ENCODE measurements at places on chromosomes 16 and 17.

GRCh38 chr16:65967376-65967775, 399.1 kb upstream of the CDH5 start:
- peak; percentile 63 for DNase-seq

GRCh38 chr17:4666296-4666695, 24.8 kb upstream of the ALOX15 start:
- no peak for DNase-seq

- DNase-seq = no peak
Measured at GRCh38 chr17:77962348-77962747, 3.8 kb downstream of the TNRC6C start.

DNA sequence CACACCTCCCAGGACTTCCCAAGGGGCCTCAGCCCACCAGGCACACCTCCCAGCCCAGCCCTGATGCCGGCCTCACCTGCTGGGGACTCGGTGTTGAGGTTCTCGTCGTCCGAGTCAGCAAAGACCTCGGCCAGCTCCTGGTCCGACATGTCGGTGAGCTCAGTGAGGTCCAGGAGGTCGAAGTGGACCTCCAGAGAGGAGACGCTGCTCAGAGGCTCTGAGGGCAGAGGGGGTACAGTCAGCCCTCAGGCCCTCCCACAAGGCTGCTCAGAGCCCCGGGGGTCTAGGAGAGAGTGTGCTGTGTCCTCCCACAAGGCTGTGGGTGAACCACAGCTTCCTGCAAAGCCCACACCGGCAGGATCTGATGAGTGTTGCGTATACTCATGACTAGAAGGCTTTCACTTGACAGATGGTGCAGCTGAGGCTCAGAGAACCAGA, 10.5 kb downstream of the DBNDD1 start:
- no peak for DNase-seq

GRCh38 chr16:85461814-85462713, 151.1 kb upstream of the GSE1 start:
- peak; percentile 39 for DNase-seq

DNA sequence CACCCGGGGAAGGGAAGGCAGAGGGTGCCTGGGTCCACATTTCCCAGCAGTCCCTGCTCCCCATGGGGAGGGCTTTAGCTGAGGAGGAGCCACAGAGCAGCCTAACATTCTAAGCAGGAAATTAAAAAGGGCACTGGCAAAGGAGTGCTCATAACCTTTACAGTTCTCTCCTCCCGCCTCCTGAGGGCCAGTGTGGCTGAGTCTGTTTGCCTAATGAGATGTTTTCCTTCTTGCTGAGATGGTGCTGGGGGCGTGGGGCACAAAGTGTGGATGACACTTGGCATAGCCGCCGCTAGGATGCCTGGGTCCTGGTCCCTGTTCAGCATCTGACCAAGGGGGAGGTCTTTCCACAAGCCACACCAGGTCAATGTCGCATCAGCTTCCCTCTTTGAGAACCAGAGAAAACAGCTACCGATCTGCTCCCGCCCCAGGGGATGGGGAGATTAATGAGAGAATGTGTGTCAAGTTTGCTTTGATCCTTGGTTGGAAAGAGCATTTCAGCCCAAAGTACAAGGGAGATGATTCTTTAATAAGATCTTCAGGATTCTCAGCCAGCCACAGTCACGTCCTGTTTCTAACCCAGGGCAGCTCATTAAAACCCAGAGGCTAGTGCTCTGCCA, 5.8 kb downstream of the KIF18B start:
- DNase-seq = no peak

DNA sequence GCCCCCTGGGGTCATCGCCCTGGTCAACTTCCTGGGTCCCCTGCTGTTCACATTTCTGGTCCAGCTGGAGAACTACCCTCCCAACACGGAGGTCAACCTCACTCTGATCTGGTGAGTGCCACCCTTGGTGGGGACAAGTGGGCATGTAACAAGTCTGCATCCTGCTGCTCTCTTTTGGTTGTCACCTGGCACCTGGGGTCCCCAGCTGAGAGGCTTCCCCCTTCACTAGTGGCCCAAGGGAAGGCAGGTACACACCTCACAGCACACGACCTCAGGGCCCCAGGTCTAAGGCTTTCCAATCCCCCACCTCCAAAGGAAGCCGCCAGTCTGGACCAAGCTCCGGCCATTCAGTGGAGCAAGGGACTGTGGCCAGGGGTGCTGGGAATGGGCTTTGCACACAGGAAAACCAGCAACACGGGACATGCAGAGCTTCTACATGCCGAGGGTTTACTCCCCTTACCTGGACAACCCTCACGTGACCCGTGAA, 4.4 kb downstream of the TMC8 start:
- DNase-seq = no peak

GRCh38 chr16:57679016-57679415, 10.9 kb downstream of the ADGRG3 start:
- DNase-seq = no peak

- DNase-seq = no peak
Measured at GRCh38 chr16:27849621-27850020, 213.9 kb downstream of the GSG1L start.

- DNase-seq = peak; percentile 80
Measured at GRCh38 chr17:47286198-47286914, 32.7 kb downstream of the ITGB3 start.

DNA sequence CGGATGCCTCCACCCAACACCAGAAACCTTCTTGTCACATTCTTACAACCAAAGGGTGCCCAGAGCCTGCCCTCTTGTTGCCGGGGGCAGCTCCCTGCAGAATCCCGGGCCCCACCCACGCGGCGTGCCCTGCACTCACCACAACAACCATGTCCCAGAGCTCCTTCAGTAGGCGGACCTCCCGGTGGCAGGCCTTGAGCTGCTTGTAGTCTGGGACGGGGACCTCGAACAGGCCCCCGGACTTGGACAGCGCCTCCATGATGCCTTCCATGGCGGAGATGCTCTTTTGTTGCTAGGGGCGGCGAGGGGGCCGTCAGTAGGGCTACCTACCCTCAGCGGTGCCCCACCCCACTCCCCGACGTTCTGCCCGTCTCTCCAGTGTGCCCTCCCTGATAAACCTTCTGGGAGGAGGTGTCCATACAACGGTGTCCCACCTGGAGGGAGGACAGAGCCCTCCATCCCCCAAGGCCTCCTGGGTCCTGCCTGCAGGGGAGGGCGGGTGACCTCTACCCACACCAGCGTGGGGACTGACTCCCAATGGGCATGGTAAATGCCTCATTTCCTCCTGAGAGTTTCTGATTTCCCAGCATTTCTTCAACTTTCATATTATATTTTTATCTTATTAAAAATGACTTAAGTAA, 52.2 kb downstream of the DNAH17 start:
- DNase-seq = no peak

DNA sequence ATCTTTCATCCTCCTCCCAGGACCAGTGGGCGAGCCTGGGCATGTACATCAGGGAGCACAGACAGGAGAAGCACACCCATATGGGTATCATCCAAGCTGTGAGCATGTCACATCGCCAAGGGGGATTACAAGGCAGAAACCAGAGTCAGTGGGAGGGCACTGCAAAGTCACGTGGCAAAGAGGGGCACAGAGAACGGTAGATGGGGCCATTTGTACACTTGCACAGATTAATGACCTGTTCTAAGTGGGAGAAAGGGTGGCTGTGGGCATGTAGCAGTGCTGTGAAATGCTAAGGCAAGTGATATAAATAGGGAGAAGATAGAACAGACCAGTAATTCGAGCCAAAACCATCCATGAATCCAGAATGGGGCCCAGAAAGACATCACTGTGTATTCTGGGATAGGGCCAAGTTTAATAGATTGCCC, 265.0 kb downstream of the CPPED1 start:
- DNase-seq = peak; percentile 39

DNA sequence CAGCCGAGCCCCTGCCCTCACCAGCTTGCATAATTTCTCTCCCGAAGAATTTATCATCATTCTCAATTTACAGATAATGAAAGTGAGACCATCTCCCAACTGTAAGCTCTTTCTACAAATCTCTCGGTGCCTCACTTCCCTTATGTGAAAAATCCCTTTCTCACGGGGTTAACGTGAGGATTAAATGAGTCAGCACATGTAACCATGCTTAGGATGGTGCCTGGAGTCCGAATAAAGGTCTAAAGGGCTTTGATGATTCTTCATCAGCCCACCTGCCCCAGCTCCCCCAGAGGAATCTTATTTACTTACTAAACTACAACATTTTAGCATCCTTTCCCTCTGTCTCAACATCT, 24.8 kb upstream of the PIK3R6 start:
- no peak for DNase-seq

DNA sequence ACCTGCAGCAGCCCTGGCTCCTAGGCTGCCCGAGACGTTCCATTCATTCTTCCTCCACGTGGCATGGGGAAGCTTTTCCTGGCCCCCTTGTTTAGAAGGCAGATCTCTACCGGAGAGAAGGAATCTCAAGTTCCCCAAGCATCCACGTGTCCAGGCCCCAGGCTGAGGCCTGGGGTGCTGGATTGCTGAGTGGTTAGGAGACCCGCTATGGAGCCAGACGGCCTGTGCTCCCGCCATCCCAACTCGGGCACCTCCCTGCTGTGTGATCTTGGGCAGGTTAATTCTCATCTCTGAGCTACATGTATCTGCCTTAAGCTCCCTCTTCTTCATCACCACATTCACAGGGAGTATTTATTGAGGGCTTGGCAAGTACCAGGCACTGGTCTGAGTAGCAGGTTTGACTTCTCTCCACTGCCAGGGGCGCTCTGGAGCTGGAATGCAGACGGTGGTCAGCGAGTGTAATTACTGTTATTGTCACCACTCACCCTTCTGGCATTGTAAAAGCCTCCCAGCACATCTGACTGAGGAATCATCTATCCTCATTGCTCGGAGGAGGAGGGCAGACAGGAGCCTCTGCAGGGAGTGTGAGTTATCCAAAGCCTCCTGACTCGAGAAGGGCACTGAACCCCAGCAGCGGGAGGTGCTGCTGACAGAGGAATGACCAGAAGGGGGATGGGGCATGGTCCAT, 1.1 kb upstream of the ADGRG1 start:
- peak; percentile 77 for DNase-seq

DNA sequence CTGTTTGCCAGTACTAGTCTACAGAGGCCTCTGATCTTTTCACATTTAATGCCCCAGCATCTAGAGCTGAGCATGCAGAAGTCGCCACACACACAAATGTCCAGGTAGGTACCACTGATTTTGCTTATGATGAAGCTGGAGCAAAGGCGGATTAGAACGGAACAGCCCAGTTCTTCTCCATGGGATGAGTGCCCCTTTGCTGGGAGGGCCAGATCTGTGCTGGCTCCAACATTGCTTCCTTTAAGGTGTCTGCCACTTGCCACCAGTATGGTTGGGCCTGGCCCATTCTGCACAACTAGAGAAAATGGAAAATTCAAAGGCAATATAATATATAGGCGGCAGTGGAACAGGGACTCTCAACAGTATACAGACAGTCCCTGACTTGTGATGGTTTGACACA, 2.2 kb upstream of the MNT start:
- DNase-seq = no peak

DNA sequence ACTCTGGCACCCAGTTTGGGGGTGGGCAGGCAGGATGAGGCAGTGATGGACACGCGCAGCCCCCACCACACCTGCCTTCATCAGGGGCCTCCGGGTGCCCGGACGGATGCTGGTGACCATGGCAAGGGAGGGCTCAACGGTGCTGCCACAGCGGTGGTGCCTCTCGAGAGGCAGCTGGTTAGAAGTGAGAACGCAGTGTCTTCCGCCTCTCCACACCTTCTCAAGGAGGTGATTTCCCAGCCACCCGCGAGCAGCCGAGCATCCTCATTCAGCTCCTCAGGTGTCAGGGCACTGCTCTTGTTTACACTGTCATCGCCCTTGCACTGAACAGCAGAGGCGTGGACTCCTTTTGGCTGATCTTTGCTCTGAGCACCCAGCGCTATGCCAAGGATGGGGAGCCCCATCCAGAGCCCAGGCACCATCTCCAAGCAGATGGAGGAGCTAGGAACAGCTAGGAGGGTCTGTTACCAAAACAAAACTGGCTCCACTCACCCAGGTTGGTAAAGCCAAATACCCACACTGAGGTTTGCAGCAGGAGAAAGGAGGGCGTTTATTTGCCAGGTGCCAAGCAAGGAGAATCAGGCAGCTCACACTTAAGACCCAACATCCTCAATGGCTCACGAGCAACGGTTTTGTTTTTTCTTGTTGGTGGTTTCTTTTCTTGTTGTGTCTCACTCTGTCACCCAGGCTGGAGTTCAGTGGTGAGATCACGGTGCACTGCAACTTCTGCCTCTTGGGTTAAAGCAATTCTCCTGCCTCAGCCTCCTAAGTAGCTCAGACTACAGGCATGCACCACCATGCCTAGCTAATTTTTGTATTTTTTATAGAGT, 174.3 kb upstream of the TNRC6C start:
- DNase-seq = no peak

DNA sequence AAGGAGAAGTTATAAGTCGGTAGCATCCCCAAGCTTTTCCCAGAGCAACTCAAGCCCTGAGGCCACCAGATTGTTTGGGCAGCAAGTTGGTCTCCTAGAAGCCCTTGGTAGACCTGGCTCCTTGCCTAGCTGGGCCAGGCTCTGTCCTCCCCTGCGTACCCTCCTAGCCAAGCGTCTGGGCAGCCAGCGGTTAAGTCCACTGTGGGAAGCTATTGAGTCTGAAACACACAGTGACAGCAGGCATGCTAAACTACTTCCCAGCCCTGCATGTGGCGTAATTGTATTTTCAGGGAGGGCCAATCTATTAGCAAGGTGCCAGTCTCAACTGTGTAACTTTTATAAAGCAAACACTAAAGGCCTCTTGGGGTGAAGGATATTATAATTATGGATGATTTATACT, 419.1 kb upstream of the RBFOX1 start:
- DNase-seq = no peak

DNA sequence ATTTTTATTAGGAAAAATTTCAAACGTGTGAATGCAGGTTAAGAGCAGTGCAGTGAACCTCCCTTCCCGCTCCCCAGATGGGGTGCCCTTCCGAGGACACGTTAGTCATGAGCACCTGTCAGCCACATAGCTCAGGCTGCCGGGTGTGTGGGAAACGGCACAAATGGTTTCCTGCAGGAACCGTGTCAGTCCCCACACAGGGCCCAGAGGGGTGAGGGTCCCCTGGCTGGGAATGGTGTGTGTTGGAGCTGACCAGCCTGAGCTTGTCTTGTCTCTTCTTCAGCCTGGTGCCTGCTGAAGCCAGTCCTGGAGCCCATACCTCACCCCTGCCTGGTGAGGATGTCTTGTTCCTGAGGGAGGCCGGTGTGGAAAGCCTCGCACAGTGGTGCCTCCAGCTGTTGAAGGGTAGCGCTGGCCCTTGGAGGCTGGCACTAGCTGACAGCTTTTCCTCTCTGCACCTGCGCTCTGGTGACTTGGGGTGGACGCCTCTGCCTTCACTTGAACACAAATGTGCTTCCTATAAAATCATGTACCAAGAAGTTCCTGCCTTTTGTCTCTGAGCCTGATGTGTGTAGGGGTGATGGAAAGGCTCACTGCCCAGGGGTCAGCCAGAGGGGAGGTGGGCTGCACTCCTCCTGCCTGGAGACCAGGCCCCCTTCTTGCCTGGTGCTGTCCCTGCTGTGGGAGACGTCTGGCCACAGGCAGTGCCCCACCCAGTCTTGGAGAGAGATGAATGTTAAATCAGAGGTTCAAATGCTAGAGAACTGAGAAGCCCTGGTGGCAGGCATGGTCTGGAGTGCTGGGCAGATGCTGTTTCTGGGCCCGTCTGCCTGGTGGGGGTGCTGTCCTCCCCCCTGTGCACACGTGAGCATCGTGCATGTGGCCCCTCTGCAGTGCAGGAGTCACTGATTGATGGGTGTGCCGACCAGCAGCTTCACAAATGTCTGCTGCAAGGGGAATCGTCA, 102.6 kb upstream of the ZNF750 start:
- no peak for DNase-seq

- DNase-seq = no peak
Measured at GRCh38 chr17:78343543-78344201, 16.2 kb downstream of the SOCS3 start.

GRCh38 chr16:70467113-70467512, 12.7 kb downstream of the FCSK start:
- no peak for DNase-seq
